ENCODE measurements at places on chromosomes 1 and 21.

- H3K36me3 ChIP-seq = no peaks in the 10 kb centered on the region
- DNase-seq = no peak
- no peak overlapping the region for H3K27ac ChIP-seq
Measured at GRCh38 chr1:55662875-55663274, 447.7 kb upstream of the USP24 start.

DNA sequence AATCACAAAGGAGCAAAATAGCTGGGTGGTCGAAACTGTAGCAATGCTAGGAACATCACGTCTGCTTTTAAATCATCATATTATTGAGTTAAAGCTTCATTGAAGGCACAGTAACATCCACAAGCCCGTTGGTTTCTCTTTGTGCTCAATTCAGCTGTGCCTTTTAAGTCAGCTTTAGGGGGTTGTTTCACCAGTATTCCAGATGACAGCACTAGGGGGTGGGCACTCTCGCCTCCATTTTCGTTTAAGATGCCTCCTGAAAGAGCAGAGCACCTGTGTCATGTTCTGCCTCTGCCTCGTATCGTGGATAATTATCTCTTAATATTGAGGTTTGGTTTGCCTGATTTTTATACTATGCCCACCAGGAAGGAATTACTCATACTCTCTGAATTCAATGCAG, 139.8 kb upstream of the PTBP2 start:
- no peak overlapping the region for H3K4me3 ChIP-seq
- H3K36me3 ChIP-seq = no peaks in the 10 kb centered on the region
- DNase-seq = peak; percentile 25
- no peaks in the 10 kb centered on the region for H3K27me3 ChIP-seq
- H3K4me1 ChIP-seq = peaks cover 2% of the 10 kb centered on the region
- no peak overlapping the region for H3K27ac ChIP-seq

DNA sequence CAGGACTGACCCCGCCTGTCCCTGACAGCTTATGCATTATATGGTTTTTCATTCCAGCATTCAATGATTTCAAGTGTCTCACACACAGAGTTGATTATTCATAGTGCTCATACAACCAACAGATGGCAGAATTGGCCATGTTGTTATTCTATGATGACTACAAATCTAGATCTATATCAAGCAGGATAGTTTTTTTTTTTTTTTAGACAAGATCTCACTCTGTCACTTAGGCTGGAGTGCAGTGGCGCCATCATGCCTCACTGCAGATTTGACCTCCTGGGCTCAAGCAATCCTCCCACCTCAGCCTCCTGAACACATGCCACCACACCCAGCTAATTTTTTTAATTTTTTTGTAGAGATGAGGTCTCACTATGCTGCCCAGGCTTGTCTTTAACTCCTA, 40.1 kb upstream of the LRRC8D start:
- no peak for DNase-seq
- H3K36me3 ChIP-seq = no peaks in the 10 kb centered on the region
- no peaks in the 10 kb centered on the region for H3K27me3 ChIP-seq
- H3K4me3 ChIP-seq = no peak overlapping the region

GRCh38 chr1:225453797-225454648, 26.2 kb upstream of the LBR start:
- no peak overlapping the region for H3K27ac ChIP-seq
- no peaks in the 10 kb centered on the region for H3K27me3 ChIP-seq
- H3K4me1 ChIP-seq = no peaks in the 10 kb centered on the region
- no peak overlapping the region for H3K4me3 ChIP-seq

GRCh38 chr1:32791881-32792280, 25.3 kb downstream of the YARS1 start:
- no peaks in the 10 kb centered on the region for H3K4me1 ChIP-seq
- DNase-seq = no peak
- H3K36me3 ChIP-seq = peaks cover 14% of the 10 kb centered on the region
- H3K4me3 ChIP-seq = no peak overlapping the region
- H3K27me3 ChIP-seq = no peaks in the 10 kb centered on the region

DNA sequence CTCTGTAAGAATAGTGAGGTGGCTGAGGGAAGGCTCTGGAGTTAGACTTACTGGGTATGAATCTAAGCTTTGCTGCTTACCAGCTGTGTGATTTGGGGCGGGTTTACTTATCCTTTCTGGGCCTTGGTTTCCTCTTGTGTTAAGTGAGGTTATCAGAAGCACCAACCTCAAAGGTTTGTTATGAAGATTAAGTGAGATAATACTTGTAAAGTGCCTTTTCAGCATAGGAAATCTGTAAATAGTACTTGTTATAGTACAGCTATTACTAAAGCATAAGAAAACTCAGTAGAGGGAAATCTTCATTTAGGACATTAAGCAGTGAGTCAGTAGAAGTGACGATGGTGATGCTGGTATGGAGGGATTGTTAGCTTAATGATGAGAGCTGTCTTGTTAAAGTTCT, 12.1 kb downstream of the HHAT start:
- H3K4me3 ChIP-seq = no peak overlapping the region
- no peaks in the 10 kb centered on the region for H3K4me1 ChIP-seq
- no peaks in the 10 kb centered on the region for H3K27me3 ChIP-seq
- no peak for DNase-seq
- H3K27ac ChIP-seq = no peak overlapping the region
- H3K36me3 ChIP-seq = no peaks in the 10 kb centered on the region

Data from iPS DF 6.9 (cell line).